ENCODE measurements at places on chromosomes 6 and 20.

DNA sequence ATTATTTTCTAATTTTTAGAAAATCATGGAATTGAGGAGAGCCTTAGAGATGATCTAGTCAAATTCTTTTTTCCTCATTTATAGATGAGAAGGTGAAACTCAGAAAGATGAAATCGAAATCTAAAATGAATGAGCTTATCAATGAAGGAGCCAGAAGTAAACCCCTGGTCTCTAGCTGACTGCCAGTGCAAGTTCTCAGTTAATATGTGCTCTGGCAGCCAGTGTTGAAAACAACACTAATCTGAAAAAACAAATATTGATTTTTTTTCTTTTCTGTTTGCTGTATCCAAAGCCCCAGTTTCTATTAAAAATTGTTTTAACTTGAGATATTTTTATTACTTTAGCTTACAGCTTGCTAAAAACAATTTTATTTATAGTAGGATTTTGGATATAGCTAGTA lies 21.5 kb upstream of the PBOV1 start:
- DNase-seq: no peak

GRCh38 chr6:135277422-135277821 lies 96.3 kb downstream of the MYB start:
- no peak for DNase-seq

GRCh38 chr6:82588020-82588419 lies 224.4 kb downstream of the TPBG start:
- no peak for DNase-seq

DNA sequence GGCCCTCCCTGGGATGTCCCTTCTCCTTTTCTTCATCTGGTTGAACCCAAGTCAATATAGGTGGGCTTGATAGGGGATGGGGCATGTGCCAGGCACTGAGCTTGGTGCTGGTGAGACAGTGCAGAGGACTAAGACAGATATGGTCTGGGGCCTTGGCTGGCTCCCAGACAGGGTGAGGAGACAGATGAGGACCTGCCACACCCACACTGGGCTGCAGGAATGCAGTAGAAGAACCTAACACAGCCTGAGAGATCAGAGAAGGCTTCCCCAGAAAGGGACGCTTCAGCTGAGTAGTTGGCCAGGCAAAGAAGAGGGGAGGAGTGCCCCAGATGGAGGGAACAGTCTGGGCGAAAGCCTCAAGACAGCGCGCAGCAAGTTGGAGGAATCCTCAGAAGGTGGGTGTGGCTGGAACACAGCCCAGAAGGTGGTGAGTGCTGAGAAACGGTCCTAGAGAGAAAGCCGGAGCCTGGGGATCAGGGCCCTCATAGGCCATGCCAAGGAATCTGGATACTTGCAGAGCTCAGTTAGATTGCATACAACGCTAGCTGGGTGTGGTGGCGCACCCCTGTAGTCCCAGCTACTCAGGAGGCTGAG lies 26.4 kb downstream of the CD40 start:
- DNase-seq: no peak

GRCh38 chr6:52640170-52640569 lies 30.7 kb upstream of the TMEM14A start:
- no peak for DNase-seq

DNA sequence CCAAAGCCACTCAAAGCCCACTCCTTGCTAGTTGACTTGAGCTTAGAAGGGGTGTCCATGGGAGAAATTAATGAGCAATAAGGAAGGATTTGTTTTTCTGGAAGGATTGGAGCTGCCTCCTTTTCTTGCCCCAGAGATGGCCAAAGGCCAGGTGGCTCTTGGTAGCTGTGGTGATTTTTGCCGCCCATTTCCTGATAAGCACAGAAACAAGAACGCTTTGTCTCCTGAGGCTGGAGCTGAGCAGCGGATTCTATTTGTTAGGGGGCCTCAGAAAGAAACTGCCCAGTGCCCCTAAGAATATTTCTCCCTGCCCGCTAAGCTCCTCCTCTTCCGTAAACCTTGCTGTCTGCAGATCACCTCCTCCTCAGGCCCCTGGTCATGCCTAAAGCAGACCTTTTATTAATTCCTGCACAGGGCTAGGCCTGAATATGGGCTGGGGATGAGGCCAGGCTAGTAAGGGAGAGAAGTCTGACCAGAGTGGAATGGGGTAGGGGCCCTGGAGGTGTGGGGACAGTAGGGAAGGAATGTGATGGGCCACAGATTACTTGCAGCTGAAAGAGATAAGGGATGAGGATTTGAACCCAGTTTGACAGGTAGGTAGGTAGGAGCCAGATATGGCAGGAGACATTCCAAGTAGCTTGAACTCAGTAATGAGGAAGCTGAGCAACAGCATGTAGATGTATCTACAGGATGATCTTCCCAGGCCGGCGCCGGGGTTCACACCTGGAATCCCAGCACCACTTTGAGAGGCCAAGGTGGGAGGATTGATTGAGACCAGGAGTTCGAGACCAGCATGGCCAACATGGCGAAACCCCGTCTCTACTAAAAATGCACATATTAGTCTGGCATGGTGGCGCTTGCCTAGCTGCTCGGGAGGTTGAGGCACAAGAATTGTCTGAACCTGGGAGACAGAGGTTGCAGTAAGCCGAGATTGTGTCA lies 71.2 kb upstream of the NAA20 start:
- no peak for DNase-seq

DNA sequence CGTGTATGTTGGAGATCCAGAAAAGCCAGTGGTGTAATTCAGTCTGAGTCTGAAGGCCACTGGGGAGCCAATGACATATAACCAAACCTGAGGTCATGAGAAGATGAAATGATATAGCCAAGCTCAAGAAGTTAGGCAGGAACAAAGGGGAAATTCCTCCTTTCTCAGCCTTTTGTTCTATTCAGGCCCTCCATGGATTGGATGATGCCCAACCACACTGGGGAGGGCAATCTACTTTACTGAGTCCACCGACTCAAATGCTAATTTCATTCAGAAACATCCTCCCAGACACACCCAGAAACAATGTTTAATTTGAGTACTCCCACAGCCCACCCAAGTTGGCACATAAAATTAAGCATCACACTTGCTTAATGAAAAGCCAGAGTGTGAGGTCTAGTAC lies 183.6 kb downstream of the GJA1 start:
- no peak for DNase-seq

DNA sequence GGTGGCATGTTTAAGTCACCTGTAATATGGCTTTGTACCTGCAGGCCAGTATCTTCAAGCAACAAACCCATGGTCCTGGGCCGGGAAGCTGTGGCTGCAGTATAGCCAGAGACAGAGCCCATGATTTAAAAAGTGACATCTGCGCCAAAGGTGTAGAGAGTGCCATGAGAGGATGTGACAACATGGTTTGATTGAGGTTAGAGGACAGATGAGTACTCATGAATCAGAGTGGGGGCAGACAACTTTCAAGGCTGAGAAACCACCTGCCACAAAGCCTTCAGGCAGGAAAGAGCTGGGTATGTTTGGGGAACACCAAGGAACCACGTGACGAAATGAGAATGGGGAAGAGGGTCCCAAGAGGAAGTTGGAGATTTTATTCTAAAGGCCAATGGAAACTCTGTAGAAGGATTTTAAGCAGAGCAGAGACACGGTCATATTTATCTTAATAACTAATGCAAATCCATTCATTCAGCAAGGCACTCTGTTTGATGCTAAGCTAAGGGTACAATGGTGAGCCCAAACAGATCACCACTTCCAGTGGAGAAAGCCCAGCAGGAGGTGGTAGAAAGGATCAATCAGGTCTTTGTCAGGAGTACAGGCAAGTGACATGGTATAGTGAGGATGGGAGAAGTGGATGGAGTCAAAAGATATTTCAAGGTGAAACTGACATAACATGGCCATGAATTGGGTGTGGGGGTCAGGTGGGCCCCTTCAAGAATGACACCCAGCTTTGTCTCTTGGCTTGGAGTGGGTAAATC lies 3.4 kb upstream of the MICAL1 start:
- DNase-seq: no peak

DNA sequence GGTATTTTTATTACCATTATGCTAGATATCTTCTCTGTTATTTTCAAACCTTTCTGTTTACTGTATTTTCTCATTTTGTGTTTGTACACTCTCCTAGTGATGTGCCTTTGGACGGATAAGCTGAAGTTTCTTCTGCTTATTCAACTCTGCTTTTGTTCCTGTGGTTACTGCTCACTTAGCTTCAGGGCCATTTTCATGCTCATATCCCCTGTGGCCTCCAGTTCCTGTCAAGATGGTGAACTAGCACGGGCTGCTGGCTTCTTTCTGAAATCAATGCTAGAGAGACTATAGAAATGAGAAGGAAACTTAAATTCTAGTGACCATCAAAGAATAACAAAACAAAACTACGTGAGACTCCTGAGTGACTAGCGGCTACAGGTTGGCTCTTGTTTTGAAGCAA lies 6.8 kb upstream of the CST8 start:
- no peak for DNase-seq

GRCh38 chr20:37229357-37229756 lies 32.3 kb downstream of the GHRH start:
- DNase-seq: no peak

GRCh38 chr6:15183979-15184378 lies 61.9 kb upstream of the JARID2 start:
- no peak for DNase-seq

DNA sequence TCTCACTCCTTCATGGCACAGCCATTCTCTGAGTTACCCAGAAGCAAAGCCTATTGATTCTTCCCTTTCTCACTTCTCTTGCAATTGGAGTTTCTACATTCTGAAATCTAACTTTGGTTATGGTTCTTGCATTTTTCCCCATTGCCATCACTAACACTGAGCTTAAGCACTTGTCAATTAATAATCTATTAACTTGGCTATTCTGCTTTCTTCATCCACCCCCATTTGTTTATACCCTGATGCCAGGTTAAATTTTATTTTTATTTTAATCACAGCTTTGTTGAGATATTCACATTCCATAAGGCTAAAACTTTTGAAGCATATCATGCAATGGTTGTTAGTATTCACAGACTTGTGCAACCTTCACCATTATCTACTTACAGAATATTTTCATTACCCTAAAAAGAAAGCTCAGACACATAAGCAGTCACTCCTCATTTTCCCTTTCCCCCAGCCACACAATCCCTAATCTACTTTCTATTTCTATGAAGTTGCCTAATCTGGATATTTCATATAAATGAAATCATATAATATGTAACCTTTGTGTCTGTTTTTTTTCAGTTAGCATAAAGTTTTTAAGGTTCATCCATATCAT lies 222.3 kb downstream of the UBE3D start:
- DNase-seq: no peak

- peak; percentile 74 for DNase-seq
Observed at GRCh38 chr20:44370639-44371218, 15.2 kb downstream of the HNF4A start.

DNA sequence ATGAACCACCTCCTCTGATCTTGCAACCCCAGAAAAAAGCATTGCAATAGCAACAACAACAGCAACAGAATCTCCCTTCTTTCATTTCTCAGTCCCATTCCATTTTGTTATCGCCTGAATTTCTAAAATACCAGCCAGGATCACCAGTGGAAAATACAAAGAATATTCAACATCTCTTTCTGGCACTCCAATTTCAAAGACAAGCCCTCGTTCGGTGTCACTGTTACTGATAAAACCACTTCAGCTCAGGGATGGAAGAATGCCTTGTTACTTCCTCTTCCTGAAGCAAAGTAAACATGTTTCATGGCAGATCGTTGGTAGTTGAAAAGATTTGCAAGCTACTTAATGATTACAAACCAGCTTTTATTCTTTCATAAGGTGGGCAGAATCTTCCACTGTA lies 94.0 kb upstream of the SPTLC3 start:
- DNase-seq: no peak

DNA sequence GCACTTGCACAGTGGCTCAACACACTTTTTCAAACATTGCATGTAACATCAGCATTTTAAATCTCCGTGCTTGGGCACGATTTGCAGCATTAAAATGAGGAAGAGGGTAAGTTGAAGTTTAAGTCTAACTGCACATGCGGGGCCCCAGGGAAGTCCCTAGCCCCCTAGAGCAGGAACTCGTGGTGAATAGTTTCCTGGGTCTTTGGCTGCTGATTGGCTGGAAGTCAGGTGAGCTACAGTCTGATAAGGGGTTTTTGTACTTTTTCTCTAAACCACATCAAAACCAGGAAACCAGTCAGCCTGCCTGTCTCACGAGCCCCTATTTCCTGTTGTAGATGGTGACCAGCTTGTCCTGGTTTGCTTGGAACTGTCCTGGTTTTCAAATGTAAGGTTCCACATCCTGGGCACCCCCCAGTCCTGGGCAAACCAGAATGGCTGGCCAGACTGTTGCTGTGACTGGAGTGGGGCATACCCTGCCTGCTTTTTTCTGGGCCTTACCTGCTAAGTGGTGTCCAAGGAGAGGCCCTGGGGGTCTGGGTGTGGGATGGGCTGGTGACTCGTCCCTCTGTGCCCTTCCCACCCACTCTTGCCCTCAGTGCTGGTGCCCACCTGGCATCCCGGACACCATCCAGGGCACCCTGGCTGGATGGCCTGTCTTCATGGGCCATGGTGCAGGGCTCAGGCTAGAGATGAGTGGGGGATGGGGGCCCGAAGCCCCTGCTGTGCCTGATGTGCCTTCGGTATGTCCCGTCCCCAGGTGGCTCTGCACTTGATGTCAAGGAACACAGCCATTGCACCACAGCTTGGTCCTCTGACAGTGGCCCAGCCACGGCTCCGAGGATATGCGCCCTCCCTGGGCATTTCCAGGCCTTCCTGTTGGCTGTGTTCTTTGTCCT lies 31.8 kb downstream of the SUN5 start:
- no peak for DNase-seq

- DNase-seq: no peak
Observed at GRCh38 chr6:81750681-81751387, 1.6 kb downstream of the TENT5A start.

DNA sequence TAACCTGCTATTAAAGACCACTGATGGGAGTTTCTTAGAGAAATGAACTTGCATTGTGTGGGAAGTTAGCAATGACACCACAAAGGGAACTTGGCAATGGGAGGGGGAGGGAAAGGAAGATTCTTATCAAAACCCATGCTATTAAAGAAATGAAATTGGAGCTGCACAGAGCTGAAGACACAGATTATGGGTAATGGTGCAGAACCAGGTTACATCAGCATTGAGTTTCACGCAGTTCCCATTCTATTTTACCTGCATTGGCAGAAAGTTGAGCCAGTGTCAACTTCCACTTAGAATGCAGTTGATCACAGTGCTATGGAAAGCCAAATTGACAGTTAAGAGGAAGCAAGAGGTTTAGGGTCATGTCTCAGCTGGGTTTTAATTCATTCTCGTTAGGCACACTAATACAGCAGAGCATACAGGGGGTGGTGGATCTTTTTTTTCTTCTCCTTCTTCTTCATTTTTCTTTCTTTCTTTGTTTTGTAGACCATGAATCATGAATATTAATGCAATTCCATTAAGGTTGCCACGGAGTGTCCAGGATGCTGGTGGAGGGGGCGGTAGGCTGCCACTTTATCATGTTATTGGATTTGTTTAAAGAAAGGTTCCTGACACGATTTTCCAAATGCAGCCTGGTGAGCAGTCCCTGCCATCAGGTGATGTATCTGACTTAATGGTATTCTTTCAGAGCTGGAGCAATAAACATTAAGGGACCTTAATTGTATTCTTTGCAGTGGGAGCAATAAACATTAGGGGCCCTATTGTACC lies 1092.0 kb upstream of the MAP3K7 start:
- DNase-seq: no peak

DNA sequence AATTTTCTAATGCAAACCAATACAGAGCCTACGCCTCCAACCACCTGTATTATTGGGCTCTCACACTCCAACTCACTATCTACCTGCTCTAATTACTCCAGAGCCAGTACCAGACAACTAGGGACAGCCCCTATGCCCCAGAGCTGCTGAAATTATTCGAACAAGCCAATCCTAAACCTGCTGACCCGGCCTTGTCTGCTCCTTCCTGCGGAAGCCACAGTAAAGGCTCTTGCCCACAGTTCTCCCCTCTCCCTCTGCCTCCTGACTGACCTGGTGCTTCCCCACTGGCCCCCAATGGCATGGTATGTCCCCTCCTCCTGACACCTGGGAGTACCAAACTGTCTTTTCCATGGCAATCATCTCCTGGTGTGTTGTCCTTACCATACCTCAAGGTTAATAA lies 4.1 kb upstream of the TOX2 start:
- DNase-seq: no peak
